ENCODE measurements at places on chromosomes 2 and 18.

GRCh38 chr2:152505495-152505906, 170.5 kb downstream of the FMNL2 start:
- no peak for DNase-seq

DNA sequence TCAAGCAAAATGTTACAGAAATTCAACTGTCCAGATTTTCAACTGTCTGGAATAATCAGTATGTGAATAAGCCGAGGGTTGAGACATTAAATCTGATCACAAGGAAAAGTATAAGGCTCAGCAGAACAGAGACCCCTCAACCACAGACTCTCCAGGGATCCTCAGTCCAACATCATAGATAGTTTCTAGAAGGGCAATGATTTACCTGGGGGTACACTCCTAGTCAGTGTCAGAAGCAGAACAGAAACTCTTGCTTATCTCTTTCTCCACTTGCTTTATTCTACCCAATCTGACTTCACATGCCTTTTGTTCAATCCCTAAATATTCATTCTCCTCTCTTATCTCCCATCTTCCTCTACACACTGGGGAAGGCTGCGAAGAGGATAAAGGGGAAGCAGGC, 36.4 kb downstream of the ICOS start:
- DNase-seq, result no peak

DNA sequence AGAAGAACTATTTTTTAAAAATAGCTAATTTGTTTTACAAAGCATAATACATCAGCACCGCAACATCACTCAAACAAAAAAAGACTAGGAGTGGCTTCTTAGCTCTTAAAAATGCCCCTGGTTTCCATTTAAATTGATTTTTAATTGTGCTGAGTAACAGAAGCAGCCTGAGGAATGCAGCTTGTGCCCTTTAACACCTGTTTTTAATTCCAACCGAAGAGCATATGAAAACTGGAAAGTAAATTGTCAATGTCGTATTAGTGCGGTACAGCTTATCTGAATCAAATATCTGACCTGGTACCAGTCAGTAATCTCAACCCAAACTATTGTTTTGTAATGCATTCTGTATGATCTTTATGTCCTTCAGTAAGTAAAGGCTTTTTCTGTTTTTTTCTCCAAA, 13.2 kb upstream of the CD302 start:
- DNase-seq, result no peak

DNA sequence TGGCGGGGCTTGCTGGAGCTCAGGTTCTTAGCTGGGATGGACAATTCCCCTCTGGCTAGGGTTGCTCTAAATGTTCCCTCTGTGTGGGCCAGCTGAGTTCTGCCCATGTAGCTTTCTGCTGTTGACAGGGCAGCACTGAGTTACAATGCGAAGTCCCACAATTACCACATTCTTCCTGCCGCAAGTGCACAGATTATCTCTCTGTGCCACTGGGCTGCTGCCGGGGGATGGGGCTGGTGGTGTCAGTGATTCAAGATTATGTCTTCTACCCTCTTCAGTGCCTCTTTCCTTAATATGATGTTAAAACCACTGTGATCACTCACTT, 708.1 kb downstream of the SLC4A3 start:
- no peak for DNase-seq

DNA sequence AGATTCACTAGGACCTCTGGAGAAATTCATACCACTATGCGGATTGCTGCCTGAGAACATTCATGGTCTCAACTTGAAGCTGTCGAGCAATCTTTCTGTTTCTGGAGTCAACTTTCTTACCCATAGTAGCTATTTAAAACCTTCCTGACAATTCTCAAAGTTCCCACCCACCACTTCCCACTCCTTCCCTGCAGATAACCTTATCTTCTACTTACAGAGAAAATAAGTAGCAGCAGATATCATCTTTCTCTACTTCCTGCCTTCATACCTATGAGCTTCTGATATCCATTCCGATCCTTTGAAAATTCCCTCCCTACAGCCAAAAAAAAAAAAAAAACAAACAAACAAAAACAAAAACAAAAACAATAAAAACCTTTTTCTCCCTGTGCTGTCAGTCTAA, 81.2 kb upstream of the CYRIA start:
- DNase-seq, result no peak

GRCh38 chr18:36185157-36185556, 2.1 kb upstream of the MOCOS start:
- no peak for DNase-seq

GRCh38 chr18:75341267-75341666, 86.2 kb downstream of the SMIM21 start:
- DNase-seq, result no peak

DNA sequence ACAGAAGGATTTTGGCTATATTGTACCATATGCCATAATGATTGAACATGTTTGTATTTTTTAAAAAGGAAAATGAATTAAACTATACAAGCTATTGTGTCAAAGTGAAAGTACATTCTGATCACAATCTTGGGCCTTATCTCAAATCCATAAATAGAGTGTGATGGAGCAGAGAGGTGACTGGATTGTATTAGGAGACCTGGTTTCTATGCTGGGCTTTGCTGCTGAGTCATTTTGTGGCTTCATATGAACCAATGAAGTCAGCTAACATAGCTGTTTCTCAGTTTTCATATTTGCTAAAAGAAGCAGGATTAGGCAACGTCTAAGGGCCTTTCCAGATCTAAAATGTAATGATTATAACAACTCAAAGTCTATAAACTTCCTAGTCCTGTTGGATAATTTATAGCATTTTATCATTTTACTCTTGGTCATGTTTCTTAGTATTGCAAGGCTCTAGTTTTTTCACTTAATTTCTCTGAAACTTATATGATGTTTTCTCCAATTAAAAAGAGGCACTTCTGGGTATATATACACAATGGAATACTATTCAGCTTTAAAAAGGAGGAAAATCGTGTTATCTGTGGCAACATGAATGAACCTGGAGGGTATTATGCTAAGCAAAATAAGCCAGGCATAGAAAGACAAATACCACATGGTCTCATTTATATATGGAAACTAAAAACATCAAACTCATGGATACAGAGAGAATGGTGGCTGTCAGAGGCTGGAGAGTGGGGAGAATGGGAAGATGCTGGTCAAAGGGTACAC, 112.3 kb downstream of the MEP1B start:
- DNase-seq, result no peak

GRCh38 chr2:164302786-164303185, 318.5 kb downstream of the GRB14 start:
- no peak for DNase-seq

DNA sequence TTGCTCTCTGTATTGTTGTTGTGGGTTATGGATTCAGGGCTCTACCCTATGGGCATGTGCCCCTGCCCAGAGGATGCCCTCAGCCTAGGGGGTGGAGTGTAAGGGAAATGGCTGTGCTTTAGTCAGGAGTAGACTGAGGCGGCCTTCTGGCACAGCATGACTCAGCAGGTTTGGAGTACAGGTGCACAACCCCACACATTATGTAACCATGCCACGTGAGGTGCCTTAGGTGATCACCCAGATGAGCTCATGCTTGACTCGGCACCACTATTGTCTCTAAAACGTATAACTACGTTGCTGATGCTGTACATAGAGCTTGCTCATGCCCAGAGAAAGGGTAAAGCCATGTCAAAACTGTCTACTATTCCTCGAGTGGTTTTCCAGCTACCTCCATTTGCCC, 48.3 kb upstream of the ZC3H15 start:
- no peak for DNase-seq

DNA sequence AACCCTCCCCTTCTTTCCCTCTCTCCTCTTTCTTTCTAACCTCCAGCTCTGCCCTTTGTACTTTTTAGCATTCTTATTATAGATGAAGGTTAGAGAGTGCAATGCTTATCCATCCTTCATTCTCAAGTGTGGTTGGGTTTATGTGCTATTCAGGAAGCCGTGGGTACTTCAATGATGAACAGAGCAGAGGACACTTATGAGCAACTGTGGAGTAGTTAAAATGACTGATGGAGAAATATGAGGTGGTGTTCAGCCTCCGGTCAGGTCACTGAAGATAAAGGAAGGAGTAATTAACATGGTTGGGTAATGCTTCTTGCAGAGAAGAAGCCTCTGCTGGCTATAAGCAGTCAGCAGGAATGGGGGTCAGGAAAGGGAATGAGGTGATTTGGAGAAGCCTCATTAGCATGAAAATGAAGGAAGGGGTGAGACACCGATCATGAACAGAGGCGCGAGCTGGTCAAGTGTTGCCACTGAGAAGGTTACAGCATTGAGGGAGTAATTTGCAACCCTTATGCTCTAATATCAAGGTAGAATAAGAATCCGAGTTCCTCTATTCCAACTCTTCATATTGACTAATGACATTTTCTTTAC, 174.7 kb downstream of the LPIN1 start:
- DNase-seq, result no peak

- DNase-seq, result no peak
Observed at GRCh38 chr2:18749912-18750526, 160.7 kb upstream of the NT5C1B start.

DNA sequence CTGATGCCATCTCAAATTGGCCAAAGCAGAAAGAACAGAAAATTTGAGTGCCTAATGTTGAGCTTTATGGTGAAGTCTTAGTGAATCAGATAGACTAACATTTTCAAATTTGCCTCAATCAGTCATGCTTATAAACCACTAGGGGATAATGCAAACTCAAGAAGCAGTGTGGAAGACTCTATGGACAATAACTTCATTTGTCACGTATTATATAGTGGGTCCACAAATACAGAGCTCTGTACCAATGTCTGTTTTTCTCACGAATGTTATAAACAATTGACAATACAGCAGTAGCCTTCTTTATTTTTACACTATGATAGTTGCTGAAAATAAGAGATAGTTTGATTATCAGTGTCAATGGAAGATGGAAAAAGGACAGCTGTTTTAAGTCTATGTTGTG, 190.8 kb upstream of the SLC8A1 start:
- no peak for DNase-seq

DNA sequence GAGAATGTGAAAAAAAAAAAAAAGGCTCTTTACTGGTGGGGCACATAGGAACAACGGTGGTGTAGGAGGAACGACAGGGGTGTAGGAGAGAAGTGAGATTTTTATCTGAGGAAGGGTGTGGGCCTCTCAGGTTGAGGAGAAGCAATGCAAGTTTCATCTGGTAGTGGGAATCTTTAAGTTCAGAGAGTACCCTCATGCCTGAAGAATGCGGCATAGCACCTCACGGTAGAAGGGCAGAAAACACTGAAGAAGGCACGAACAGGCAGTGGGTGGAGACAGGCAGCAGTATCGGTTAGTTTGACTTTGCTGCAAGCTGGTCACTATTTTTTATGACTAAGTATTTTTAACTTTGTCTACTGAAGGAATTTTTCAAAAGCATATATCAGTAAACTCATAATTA, 52.2 kb upstream of the TSPYL6 start:
- no peak for DNase-seq

- DNase-seq, result no peak
Observed at GRCh38 chr2:39068299-39069135, 52.3 kb downstream of the SOS1 start.

DNA sequence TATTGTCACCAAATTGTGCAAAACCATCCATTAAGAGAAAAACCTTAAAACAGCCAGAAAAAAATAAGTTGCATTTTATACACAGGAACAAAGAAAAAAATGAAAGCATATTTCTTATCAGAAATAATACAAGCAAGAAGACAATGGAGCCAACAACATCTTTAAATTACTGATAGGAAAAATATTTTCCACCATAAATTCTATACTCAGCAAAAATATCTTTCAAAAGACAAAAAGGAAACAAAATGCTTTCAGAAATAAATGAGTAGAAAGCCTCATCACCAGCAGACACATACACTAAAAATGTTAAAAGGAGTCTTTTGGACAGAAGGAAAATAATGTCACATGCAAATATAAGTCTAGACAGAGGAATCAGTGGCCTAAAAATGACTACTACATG, 106.4 kb upstream of the TRIB2 start:
- no peak for DNase-seq

- no peak for DNase-seq
Observed at GRCh38 chr2:220334210-220334609, 706.8 kb downstream of the SLC4A3 start.

GRCh38 chr2:129801575-129801974, 177.9 kb upstream of the RAB6C start:
- DNase-seq, result no peak

GRCh38 chr2:240252872-240253511, 112.5 kb upstream of the OTOS start:
- DNase-seq, result no peak

Measured in stimulated activated CD8-positive, alpha-beta memory T cell treated with anti-CD3 and anti-CD28 coated beads, Interleukin-7, amount 100 ng/mL, for 1 hour (primary cell).